ENCODE measurements at places on chromosomes 4 and X.

DNA sequence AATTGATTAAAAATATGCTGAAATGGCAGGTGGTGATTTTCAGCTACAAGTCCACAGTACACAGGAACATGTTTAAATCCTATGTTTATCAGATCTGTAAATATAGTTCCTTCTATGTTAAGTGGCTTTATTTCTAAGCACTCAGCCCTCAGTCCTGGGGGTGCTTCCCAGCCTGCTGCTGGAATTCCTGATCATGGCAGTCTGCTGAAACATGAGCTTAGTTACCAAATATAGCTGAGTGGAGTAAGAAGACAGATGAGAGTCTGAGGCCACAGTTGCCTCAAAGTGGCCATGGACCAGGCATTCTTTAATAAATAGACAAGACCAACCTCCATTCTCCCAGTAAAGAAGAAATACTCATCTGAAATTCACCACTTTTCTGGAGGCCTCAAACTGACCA, 17.1 kb upstream of the DDX60 start:
- no peak overlapping the region for H3K4me3 ChIP-seq
- H3K27me3 ChIP-seq: no peaks in the 10 kb centered on the region
- no peak for DNase-seq
- H3K36me3 ChIP-seq: no peaks in the 10 kb centered on the region
- no peak overlapping the region for H3K27ac ChIP-seq

GRCh38 chr4:184802697-184803015, 23.1 kb downstream of the ACSL1 start:
- H3K27ac ChIP-seq: no peak overlapping the region
- no peak for DNase-seq

DNA sequence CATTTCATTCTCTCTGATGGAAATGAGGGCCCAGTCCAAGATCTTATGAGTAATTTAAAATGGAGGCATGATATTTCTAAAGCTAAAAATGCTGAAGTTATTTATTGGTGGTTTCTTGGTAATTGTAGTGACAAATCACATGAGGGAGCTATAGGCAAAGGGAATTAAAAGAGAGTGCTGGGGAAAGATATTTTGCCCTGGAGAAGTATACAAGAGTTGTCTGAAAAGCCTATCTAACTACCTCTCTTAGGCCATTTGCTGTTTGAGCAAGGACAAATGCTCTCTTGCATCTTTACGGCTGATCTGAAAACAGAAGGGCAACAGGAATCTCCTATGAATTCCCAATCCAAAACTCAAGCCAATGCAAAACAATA, 89.4 kb downstream of the FMR1NB start:
- DNase-seq: no peak
- no peak overlapping the region for H3K4me3 ChIP-seq
- H3K36me3 ChIP-seq: no peaks in the 10 kb centered on the region
- no peaks in the 10 kb centered on the region for H3K4me1 ChIP-seq

DNA sequence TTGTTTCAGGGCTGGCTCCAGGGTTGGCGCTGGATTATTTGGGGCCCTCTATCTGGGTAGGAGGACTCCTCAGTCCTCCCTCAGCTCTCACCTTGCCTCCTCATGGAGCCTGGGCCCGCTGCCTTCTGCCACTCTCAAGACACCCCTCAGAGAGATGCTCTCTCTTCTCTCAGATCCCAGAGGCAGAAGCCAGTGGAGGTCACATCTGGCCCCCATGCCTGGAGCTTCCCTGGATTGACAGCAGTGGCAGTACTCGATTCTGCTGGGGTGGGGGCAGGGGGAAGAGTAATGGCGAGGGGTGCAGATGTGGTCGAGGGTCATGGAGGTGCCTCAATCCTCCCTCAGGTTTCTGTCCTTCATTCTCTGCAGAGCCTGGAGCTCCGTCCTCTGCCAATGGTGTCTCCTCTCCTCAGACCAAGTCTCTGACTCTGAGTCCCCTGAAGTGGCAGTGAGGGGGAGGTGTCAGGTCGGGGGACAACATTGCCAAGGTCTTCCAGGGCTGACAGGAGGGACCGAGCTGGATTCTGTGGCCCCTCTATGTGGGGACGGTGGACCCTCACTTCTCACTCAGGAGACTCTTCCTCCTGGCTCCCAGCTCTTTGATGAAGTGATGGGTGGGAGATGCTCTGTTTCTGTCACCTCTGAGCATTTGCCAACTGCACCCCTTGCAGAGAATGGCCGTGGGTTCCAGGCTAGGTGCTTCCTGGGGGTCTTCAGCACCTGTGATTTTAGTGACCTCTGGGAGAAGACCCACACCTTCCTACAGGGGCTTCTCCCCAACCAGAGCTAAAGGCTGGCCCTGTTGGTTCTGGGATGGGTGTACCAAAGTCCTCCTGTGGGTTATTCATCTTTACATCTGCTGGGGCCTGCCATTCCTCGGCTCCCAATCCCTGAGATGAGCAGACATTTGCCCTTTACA, 10.9 kb upstream of the HSFX1 start:
- H3K27me3 ChIP-seq: peaks cover 4% of the 10 kb centered on the region
- no peak overlapping the region for H3K27ac ChIP-seq
- H3K4me1 ChIP-seq: no peaks in the 10 kb centered on the region
- no peaks in the 10 kb centered on the region for H3K36me3 ChIP-seq

- H3K4me3 ChIP-seq: peak overlapping the region; percentile 77
- no peak for DNase-seq
- peak overlapping the region; percentile 49 for H3K27ac ChIP-seq
- peaks cover 13% of the 10 kb centered on the region for H3K27me3 ChIP-seq
- H3K36me3 ChIP-seq: no peaks in the 10 kb centered on the region
These were observed 400 bp upstream of the PAQR3 start for GRCh38 chr4:78939667-78940008.

- no peaks in the 10 kb centered on the region for H3K27me3 ChIP-seq
- H3K27ac ChIP-seq: no peak overlapping the region
- no peak for DNase-seq
- H3K36me3 ChIP-seq: no peaks in the 10 kb centered on the region
- no peak overlapping the region for H3K4me3 ChIP-seq
These were observed 141.7 kb downstream of the GPAT3 start for GRCh38 chr4:83677656-83678055.

DNA sequence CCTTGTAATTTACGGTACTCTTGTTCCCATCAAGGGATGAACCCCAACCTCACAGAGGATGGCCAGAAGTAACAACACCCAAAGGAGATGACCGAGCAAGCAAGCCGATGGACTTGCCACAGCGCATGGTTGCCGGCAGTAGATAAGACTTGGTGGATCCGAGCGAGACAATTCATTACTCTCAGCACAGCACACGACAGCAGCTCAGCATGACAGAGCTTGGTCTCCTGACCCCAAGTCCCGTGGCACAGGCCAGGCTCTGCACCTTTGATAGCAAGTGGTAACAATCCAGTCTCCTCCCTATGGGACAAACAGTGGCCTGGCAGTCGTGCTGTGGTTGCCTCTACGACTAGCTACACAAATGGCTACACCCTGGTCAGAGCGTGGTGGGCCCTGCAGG, 26.3 kb downstream of the RWDD4 start:
- H3K27ac ChIP-seq: no peak overlapping the region
- no peaks in the 10 kb centered on the region for H3K36me3 ChIP-seq
- no peak for DNase-seq
- H3K27me3 ChIP-seq: peaks cover 8% of the 10 kb centered on the region

- H3K27me3 ChIP-seq: no peaks in the 10 kb centered on the region
- DNase-seq: no peak
- H3K36me3 ChIP-seq: no peaks in the 10 kb centered on the region
- H3K4me1 ChIP-seq: peaks cover 36% of the 10 kb centered on the region
- H3K27ac ChIP-seq: peak within 1 kb of the TSS; percentile 81
These were observed at the start of gene ARHGEF6 for GRCh38 chrX:136780763-136781162. Gene ARHGEF6, minus strand, starts transcription at chrX:136780932. Its CDS starts 50 bp downstream, at chrX:136780882.

DNA sequence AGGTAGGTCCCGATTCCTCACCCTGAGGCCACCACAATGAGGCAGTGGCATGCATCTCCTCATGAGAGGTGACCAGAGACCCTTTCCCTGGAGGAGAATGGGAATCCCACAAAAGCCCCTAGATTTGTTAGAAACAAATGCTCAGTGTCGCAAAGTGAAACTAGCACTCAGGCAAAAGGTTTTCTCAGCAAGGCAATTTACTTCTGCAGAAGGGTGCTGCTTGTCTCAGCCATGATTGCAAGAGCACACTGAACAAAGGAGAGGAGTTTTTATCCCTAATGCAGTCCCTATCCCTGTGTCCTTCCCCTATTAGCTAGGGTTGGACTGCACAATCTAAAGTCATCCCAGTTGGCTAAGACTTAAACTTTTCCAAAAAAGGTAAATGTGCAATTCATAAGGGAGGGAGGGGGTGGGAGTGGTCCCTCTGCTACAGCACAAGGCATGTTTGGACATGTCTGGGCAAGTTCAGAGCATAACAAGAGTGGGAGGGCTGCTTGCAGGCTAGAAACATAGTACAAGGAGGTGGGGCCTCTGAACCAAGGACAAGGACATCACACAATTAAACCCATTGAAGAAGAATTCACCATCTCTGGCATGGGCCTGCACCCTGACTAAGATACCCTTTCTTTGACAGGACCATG, 185.3 kb downstream of the CCNG2 start:
- peaks cover 4% of the 10 kb centered on the region for H3K27me3 ChIP-seq
- DNase-seq: no peak
- peaks cover 14% of the 10 kb centered on the region for H3K36me3 ChIP-seq
- H3K4me3 ChIP-seq: no peak overlapping the region
- H3K4me1 ChIP-seq: no peaks in the 10 kb centered on the region

DNA sequence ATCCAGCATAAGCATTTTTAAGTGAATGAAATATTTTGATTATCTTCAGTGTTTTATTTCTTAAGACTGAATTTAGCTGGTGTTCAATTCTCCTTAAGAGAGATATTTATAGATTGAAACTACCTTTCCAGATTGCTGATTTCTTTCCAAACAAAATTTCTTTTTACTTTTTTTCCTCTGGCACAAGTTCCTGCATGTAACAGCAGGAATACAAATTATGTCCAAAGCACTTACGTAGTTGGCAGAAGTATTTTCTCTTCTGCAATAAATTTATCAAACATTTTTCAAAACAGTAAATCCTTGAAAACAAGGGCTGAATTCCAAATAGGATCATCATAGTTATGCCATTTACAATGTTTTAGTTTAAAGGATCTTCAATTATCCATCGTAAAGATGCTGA, 412.6 kb downstream of the IQCM start:
- no peak overlapping the region for H3K27ac ChIP-seq
- H3K36me3 ChIP-seq: no peaks in the 10 kb centered on the region
- no peak overlapping the region for H3K4me3 ChIP-seq
- DNase-seq: no peak

DNA sequence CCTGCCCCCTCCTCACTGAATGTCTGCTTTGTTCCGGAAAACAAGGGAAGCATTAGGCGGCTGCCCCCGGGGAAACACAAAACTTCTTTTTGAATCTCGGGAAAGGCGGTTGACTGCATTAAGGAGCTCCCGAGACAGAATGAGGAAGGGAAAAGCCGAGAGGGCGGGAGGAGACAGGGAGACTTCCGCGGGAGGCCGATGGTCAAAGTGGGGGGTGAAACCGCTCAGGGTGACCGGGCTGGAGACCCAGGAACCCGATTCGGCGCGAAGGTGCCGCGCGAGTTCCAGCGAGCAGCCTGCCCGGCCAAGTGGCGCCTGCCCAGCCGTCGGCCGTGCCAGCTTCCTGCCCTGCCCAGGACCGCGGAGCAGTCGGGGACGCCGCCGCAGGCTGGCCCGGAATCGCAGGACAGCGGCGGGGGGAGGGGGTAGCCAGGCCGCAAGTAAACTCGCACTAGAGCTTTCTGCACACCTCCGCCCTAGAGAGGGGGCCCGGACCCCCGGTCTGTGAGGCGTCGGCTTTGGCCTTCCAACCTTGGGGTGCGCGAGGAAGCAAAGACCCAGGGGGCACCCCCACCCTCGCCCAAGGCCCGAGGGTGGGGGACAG, 55.1 kb upstream of the BCOR start:
- H3K4me1 ChIP-seq: peaks cover 35% of the 10 kb centered on the region
- DNase-seq: no peak
- H3K4me3 ChIP-seq: peak overlapping the region; percentile 67
- H3K27ac ChIP-seq: no peak overlapping the region
- peaks cover 3% of the 10 kb centered on the region for H3K27me3 ChIP-seq
- no peaks in the 10 kb centered on the region for H3K36me3 ChIP-seq

- H3K27ac ChIP-seq: no peak overlapping the region
- no peaks in the 10 kb centered on the region for H3K27me3 ChIP-seq
- DNase-seq: no peak
- H3K4me1 ChIP-seq: peaks cover 3% of the 10 kb centered on the region
- no peak overlapping the region for H3K4me3 ChIP-seq
These were observed 60.2 kb upstream of the MSN start for GRCh38 chrX:65607070-65607742.

DNA sequence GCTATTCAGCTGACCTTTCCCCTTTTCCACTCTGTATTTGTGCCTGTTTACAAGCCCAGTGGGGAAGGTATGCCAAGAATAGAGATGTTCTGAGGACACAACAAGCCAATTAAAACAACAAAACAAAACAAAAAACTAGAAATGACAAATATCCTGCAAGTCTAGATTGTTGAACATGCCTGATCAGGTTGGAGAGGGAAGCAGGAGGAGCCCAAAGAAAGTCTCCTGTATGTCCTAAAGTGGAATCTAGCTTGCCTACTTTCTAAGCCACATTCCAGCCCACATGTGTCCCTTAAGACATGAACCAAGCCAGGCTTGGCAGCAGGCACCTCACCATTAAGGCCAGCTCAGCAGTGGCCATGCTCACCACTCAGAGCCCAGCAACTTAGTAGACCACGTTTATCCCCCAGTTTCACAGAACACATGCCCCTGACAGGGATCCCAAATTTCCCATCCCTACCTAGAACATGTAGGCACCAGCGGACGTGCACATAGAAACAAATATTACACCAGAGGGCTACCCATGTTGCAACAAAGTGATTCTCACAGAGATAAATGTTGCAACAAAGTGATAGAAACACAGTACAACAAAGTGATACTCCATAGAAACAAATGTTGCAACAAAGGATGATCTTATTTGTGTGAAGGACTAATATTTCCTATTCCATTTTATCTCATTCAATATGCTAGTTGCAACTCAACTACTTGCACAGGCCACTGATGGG, 48.3 kb downstream of the CD99L2 start:
- no peaks in the 10 kb centered on the region for H3K27me3 ChIP-seq
- no peak overlapping the region for H3K4me3 ChIP-seq
- DNase-seq: no peak
- no peaks in the 10 kb centered on the region for H3K4me1 ChIP-seq
- H3K36me3 ChIP-seq: peaks cover 6% of the 10 kb centered on the region
- no peak overlapping the region for H3K27ac ChIP-seq

GRCh38 chr4:77826275-77826674, 7.1 kb upstream of the CNOT6L start:
- H3K27ac ChIP-seq: no peak overlapping the region
- H3K4me1 ChIP-seq: peaks cover 7% of the 10 kb centered on the region
- H3K4me3 ChIP-seq: no peak overlapping the region
- DNase-seq: no peak
- no peaks in the 10 kb centered on the region for H3K27me3 ChIP-seq
